H4 (cell line): ENCODE measurements at places on chromosomes 5 and 9. TPM values are rescaled to one million over a fixed set of nuclear protein-coding genes. Genes with fewer than 3 reads are reported as not detected.

The ADAMTS12 gene
- 11.6 and 14.7 TPM in 2 replicates for total RNA-seq

GRCh38 chr9:135079676-135080075, 7.8 kb upstream of the OLFM1 start:
- no peak for DNase-seq

GRCh38 chr5:163898873-163899272, 393.5 kb downstream of the MAT2B start:
- no peak for DNase-seq

The PGM5 gene
- total RNA-seq, result 0.50 and 3.0 TPM in 2 replicates

- no peak for DNase-seq
Observed at GRCh38 chr9:21266733-21267484, 27.1 kb upstream of the IFNA14 start.

The PCDHB6 gene
- total RNA-seq, result 3.6 and 4.1 TPM in 2 replicates

DNA sequence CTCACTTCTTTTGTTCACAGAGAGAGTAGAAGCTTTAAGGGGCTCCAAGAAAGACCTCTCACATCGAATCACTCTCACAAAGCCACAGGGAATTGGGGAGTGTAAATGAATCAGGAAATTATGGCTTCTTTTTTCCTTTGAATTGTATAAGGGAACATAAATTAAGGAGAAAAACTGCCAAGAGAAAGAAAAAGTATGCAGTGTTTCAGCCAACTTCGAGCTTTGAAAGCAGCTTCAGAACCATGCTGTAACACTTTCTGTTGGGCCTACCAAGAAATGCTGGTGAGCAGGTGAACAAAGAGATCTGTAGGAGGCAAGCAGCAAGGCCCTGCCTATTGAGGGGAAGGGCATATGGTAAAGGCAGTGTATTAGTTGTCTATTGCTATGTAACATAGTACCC, 33.4 kb upstream of the CTNNA1 start:
- no peak for DNase-seq

The AQP7 gene
- 0.97 TPM in 1 of 2 replicates, not detected in the other for total RNA-seq

DNA sequence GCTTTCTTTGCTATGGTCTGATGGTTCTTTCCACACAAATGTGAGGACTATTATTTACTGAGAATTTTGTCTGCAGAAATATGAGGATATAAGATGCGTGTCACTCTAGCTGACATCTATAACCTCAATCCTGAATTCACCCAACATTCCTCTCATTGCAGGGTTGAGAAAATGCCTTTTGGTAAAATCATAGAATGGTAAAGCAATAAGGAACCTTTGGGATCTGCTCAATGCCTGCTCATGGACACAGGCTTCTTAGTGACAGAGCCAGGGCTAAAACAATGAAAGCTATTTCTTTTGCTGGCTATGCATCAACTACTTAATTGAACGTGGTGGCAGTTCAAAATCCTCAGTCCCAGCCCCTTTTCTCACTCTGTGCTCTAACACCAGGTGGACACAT, 199.6 kb downstream of the GAS1 start:
- DNase-seq, result no peak

DNA sequence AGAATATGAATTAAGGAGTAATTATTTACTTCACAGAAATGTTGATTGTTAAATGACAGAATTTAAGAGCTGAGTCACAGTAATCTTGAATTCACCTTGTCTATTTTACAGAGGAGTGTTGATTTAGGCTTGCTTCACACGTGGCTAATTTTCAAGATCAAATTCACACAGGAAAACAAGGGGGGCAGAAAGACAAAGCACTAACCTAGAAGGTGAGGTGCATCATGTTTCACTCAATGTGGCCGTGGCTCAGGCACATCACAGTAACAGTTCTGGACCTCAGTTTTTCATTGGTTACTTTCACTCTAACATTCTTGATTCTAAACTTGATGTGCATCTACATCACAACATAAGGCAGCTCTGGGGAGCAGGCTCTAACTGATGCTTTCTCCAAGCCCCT, 69.6 kb upstream of the GNAQ start:
- DNase-seq, result no peak

DNA sequence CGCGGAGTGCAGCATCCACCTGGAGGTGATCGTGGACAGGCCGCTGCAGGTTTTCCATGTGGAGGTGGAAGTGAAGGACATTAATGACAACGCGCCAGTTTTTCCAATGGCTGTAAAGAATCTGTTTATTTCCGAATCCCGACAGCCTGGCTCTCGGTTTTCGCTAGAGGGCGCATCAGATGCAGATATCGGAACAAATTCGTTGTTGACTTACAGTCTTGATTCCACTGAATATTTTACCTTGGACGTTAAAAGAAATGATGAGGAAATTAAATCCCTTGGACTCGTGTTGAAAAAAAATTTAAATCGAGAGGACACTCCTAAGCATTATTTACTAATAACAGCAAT, 611 bp downstream of the PCDHA3 start:
- peak; percentile 51 for DNase-seq

GRCh38 chr5:179403426-179404147, 58.3 kb upstream of the ADAMTS2 start:
- DNase-seq, result no peak

- DNase-seq, result peak; percentile 69
Observed at GRCh38 chr5:57650360-57651069, 167.9 kb upstream of the ACTBL2 start.

GRCh38 chr9:86531273-86531970, 177.2 kb upstream of the TUT7 start:
- DNase-seq, result no peak

DNA sequence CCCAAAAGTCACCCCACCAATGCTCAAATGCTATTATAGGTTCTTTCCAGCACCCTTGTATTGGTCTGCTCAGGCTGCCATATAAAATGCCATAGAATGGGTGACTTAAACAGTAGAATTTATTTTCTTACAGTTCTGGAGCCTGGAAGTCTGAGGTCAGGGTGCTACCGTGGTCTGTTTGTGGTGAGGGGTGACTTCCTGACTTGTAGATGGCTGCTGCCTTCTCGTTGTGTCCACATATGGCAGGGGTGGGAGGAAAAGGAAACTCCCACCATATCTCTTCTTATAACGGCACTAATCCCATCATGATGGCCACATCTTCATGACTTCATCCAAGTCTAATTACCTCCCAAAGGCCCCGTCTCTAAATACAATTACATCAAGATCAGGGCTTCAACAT, 257.8 kb upstream of the TARS1 start:
- no peak for DNase-seq

- DNase-seq, result no peak
Observed at GRCh38 chr5:9878206-9878605, 248.1 kb upstream of the TAS2R1 start.

The NTRK2 gene
- total RNA-seq, result 0.10 and 0.39 TPM in 2 replicates

The FBP1 gene
- not detected in 2 replicates for total RNA-seq

DNA sequence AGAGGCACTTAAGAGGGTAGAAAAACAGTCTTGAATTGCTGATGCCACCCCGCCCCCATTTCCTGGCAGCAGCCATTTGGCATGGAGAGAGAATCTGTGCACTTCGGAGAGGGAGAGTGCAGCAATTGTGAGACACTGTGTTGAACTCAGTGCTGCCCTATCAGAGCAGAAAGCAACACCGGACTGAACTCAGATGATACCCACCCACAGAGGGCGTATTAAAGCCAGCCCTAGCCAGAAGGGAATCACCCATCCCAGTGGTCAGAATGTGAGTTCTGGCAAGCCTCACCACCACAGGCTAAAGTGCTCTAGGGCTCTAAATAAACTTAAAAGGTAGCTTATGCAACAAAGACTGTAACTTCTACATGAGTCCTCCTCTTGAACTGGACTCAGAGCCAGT, 88.4 kb upstream of the RGS7BP start:
- peak; percentile 1 for DNase-seq

The C1QTNF2 gene
- total RNA-seq, result 2.2 and 2.6 TPM in 2 replicates

DNA sequence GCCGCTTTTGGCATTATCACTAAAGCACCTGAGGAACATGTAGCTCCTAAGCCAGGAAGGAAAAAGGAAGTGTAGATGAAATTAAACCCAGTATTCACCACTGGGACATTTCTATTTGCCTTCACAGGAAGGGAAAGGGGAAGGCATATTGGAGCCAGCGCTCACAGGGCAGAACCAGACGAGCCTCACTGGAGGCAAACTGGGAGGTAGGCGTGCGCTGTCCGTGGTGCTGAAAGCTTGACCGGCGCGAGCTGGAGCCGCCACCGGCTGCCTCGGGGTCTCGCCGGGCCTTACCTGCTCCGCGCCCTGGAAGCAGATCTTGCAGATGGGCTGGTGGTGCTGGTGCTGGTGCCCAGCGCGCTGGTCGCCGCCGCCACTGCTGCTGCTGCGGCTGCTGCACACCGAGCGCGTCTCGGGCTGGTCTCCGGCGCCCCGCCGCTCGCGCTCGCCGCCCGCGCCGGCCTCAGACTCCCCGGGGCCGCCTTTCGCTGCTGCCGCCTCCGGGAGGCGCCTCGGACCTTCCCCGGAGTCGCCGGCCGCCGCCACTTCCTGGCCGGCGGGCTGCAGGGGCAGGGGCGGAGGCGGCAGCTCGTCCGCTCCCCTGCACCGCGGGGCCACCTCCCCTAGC, 732 bp downstream of the MARCHF11 start:
- peak; percentile 28 for DNase-seq

The FGFR4 gene
- 11.4 and 16.9 TPM in 2 replicates for total RNA-seq

GRCh38 chr9:76090909-76091308, 200.4 kb downstream of the PCSK5 start:
- no peak for DNase-seq

The SPINK4 gene
- total RNA-seq, result 4.5 TPM in 1 of 2 replicates, not detected in the other

DNA sequence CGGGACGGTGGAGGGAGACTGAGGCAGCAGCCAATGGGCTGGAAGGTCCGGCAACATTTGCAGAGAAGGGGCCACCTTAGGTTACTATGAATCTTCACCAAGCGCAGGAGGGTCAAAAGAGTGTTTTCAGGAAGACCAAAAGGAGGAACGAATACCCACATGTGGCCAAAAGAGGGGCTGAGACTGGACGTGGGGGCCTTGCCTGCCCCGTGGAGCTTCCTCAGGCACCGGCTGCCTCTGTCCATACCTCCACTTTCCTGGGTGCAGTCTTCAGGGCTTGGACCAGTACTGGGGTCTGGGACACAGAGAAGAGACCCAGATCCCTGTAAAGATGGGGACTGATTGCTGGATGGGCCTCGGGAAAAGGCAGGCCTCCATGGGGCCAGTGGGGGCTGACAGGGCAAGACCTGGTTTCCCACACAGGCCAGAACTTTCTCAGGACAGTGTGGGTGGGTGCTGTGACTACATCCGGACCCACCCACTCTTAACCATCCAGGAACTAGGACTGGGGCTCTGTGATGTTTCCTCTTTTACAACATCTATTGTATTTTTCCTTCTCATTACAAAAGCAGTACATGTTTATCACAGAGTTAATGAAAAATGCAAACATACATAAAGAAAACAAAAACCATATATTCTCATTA, 294.7 kb downstream of the ZSWIM6 start:
- no peak for DNase-seq

DNA sequence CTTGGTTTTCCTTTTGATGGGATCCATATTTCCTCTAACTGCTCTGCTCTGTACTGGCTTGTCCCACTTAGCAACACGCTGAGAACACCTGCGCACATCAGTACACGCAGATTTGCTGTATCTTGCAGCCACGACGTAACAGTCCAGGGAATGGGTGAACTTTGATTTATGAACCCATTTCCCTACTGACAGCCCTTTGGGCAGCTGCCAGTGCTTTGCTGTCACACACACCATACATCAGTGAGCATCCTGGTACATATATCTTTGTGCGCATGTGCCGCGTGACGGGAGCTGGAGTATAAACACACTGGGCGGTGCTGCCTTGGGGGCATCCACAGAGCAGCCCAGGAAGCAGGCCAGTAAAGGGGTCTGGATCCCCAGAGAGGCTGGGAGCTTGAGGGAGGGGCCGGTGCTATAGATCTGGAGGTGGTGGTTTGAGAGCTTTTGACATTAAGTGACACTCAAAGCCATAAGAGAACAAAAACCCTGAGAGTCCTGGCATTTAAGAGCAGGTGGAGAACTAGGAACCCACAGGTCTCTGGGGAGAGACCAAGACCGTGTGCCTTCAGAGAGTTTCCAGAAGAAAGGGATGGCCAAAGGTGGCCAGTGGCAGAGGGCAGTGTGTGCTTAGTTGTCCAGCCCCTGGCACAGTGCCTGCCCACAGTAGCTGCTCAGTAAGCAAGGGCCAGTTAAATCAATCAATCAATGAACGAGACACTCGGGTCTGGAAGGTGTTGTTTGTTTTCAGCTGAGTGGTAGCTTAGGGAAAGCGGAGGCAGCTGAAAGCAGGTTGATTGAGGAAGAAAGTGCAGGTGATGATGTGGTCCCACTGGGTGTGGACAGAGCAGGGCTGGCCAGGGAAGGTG, 53.7 kb downstream of the LMX1B start:
- no peak for DNase-seq

- peak; percentile 89 for DNase-seq
Observed at GRCh38 chr9:88746029-88746742, 211.2 kb downstream of the NXNL2 start.

GRCh38 chr5:175887463-175887862, 16.1 kb downstream of the CPLX2 start:
- DNase-seq, result no peak

GRCh38 chr9:25684321-25684720, 6.1 kb upstream of the TUSC1 start:
- no peak for DNase-seq

The SPRY4 gene
- total RNA-seq, result 3.9 and 6.4 TPM in 2 replicates

DNA sequence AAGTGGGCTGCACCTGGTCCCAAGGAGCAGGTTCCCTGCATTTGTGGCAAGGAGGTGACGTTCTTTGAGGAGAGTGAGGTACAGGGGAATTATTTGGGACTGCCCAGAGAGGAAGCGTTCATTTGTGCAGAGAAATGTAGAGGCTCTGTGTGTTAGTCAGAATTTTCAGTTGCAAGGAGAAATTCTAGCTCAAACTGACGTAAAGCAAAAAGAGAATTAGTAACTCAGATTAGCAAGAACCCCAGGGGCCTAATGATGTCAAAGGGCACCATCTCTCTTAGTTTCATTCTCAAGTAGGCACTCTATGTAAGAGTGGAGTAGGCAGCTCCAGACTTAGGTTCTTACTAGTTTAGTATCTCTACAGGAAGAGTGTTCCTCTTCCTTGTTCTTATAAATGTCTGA, 2.4 kb upstream of the TXN start:
- no peak for DNase-seq

The GBGT1 gene
- not detected in 2 replicates for total RNA-seq

The PCDHGA1 gene
- total RNA-seq, result 0.51 and 1.6 TPM in 2 replicates

DNA sequence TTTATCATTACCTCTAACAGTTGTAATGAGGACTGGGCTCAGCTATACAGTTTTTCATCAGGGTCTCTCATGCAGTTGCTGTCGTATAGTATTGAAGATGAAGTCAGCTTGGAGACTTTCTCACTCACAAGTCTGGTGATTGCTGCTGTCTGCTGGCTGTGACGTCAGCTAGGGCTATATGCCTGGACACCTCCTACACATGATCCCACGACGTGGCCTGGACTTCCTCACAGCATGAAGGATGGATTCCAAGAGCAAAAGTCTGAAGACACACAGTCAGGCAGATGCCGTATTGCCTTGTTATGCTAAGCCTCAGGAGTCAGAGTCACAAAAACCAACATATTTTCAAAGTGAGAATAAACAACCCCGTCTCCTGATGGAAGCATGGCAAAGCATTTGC, 193.3 kb downstream of the LURAP1L start:
- DNase-seq, result no peak

The DAB2IP gene
- 5.3 and 8.4 TPM in 2 replicates for total RNA-seq
